CMK (cell line): ENCODE measurements at places on chromosomes 11 and 22.

DNA sequence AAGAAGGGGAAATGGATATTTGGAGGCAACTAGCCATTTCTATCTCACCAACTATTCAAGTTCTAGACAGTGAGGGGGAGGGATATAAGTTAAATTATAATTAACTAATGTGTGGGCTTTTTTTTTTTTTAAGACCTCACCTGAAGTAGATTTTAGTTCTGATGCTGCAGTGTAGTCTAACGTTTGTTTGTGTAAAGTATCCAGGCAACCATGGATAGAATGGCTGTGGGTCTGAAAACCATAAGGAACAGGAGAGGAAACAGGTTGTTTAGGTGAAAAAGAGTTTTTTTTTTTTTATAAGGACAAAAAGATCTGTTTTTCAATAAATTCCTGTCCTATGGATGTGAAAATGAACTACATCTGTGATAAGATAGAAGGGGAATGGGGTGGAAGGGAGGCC, 262.4 kb upstream of the PLET1 start:
- DNase-seq = no peak

GRCh38 chr22:38570779-38571364, 889 bp upstream of the DMC1 start:
- DNase-seq = peak; percentile 9

GRCh38 chr11:17508306-17508705, 31.7 kb upstream of the ABCC8 start:
- no peak for DNase-seq

DNA sequence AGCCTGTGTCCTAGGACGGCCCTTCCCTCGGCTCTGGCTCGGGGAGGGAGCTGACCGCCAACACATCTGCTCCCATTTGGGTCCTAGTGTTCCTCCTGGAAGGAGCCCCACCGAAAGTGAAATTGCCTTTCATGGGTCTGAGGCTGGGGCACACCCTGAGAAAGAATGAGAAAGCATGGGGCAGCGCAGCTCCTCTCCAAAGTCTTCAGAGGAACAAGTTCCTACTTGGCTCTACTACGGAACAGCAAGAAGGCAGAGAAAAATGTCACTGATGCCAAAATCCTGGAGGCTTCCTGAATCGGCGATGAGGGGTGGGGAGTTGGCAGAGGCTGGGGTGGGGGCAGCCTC, 41.5 kb upstream of the MYEOV start:
- DNase-seq = no peak

GRCh38 chr11:132402071-132402684, 1031.8 kb downstream of the NTM start:
- peak; percentile 15 for DNase-seq

GRCh38 chr11:119361056-119361787, 14.7 kb upstream of the MFRP start:
- no peak for DNase-seq

- peak; percentile 38 for DNase-seq
Measured at GRCh38 chr11:111194860-111195568, 50.5 kb upstream of the POU2AF2 start.

DNA sequence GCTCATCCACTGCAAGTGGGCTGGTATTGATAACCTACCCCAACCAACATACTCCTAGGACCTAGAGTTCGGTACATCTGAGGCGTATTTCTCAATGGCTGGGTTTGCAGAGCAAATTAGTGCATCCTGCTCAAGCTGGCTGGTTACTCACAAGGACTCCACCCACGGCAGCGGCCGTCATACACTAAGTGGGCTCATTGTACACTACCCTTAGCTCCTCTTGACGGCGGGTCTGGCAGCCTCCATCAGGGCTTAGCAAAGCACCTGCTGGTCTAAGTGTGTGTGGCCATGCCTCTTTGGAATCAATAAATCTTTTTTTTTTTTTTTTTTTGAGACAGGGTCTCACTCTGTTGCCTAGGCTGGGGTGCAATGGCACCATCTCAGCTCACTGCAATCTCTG, 20.2 kb upstream of the KCNJ11 start:
- DNase-seq = no peak

DNA sequence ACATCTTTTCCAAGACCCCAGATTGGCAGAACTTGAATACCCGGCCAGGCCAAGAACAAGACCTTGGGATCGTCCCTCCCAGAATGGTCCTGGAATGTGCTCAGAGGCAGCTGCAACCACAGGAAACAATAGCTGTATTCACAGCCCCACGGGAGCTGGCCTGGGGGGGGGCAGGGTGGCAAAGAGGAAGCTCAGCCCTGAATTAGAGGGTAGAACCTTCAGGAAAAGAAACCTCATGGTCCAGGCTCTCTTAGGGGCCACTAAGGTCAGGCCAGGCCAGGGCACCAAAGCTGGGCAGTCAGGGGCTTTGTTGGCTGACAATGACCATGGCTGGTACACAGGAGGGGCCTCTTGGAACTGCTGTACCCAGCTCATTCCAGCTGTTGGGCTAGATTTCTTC, 17.3 kb downstream of the RPL27A start:
- no peak for DNase-seq
